ENCODE measurements at places on chromosomes 12 and 14. TPM values are rescaled to one million over a fixed set of nuclear protein-coding genes. Genes with fewer than 3 reads are reported as not detected.

LRTM2 gene
- total RNA-seq, result not detected

PTPRO gene
- not detected for total RNA-seq

PRIMA1 gene
- 0.43 TPM for total RNA-seq

C12orf50 gene
- not detected for total RNA-seq

ENDOU gene
- not detected for total RNA-seq

TOMM20L gene
- total RNA-seq, result not detected

KLRK1 gene
- total RNA-seq, result not detected
